GOT3 (cell line): ENCODE measurements at places on chromosomes 6 and 20.

- no peak for DNase-seq
These were observed 148.3 kb downstream of the SMOC2 start for GRCh38 chr6:168589275-168589674.

DNA sequence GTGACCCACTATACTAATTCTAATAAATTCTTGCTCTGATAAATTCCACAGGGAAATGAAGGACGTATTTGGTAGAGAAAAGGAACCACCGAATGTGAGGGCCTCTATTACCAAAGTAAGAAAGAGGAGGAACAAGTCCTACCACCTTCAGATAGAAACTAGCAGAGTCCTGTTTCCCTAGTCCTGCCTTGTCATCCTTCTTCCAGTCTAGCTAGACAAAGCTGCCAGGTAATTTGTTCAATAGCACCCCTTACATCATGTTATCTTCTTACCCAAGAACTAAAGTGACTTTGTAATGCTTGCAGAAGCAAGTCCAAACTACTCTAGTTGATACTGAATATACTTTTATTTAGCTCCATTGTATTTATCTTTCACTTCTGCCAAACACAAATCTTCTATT, 29.3 kb upstream of the FAM83B start:
- no peak for DNase-seq

- DNase-seq = no peak
These were observed 95.5 kb upstream of the NHSL1 start for GRCh38 chr6:138594758-138595140.

DNA sequence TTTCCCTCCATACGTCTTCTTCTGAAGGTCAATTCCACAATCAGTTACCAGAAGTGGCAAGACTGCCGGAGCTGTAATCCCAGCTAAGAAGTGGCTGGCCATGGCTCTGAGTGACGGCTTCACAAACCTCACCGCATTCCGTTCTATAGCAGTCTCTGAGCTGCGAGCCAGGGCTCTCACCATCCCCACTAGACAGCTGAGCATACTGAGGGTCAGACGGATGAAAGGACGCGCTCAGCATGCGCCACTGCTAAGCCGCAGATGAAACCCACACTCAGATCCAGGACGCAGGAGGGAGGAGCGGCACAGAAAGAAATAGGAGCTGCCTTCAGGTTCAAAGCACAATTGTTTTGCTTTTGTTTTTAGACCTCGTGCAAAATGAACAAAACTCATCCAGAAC, 97.9 kb downstream of the ANKRD60 start:
- DNase-seq = no peak

DNA sequence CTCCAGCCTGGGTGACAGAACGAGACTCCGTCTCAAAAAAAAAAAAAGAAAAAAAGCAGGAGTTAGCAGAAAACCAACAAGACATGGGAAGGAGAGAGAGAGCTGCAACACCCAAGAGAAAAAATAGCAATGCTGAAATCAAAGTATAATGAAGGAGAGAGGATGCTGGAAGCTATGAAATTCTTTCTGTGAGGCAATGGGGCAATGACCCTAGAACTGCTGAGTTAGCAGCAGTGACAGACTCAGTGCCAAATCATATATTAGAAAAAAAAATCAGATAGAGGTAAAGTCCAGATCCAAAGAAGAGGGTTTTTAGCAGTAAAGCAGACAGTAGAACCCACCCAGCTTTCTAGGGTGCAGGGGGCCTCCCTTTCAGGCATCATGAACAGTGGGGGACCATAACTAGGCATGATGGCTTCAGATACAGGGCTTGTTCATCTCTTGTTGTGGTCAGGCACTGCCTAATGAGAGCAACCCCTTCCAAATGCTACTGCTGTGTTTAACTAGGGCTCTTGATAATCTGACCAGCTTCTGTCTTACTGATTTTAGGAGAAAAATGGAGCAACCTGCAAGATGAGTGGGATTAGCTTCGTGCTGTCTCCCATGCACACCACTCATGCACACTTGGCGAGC, 26.9 kb downstream of the SLC17A2 start:
- DNase-seq = no peak

- DNase-seq = no peak
These were observed 50.2 kb downstream of the CEP162 start for GRCh38 chr6:84177241-84177640.

DNA sequence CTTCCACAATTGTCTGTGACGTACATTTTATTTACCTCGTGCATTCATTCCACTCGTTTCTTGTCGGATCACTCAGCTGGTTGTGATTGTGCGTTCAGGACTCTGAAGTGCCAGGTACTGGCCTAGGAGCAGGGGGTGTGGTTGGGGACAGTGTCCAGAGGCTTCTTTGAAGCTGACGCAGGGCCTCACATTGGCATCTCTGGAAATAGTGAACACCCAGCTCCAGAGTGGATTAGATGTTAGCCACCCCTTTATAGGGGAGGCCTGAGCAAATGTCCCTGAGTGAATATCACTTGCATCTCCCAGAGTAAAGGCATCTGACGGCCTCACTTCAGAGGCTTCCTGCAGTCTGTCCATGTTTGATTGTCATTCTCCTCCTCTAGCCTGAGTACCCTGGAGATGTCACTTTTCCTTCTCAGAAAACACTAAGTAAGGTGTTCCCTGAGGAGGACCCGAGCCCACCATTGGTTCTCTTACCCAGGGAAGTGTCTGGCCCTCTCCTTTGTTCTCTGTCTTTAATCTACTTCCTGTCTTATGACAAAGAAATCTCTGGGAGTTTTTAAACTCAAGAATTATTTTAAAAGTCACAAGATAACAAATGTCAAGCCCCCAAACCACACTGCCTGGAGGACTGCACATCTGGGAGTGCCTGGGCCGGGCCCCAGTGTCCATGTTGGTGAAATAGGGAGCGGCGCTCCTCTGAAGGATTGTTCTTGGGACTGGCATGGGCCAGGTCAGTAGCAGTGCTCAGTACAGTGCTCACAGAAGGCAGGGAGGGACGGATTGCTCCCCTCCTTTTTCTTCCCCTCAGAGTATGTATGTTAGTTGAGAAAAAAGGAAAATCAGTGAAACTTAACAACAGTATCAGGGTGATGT, 10.8 kb downstream of the STX16 start:
- DNase-seq = no peak

DNA sequence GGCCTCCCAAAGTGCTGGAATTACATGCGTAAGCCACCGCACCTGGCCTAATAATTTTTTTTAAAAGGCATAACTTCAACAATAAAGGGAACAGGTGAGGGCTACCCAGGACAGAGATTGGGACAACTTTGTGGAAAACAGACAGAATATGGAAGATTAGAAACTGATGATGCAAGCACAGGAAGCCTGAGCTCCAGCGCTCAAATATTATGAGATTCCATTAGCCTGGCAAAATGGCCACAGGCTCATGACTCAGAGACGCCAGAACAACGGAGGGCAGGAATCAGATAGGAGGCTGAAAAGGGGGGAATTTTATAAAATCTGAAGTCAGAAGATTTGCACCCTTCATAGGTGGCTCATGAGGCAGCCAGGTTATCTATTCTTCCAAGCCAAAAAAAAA, 103.1 kb upstream of the MRPS10 start:
- DNase-seq = no peak

GRCh38 chr6:151698931-151699700, 108.4 kb upstream of the ESR1 start:
- DNase-seq = no peak

DNA sequence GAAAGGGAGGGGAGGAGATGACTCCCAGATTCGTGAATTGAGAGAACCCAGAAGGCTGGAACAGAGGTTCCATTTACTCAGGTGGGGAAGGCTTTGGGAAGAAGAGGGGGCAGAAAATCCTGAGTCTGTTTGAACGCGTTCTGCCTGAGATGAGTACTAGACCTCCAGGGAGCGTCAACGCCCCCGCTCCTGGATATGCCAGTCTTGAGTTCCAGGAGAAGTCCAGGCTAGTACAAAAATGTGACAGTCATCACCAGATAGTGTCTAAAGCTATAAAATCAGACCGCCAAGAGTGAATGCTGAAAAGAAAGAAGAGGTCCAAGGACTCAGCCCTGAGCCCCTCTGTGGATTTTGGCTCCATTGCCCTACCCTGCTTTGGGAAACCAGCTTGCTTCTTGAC, 8.6 kb downstream of the AHCY start:
- no peak for DNase-seq

GRCh38 chr6:109328629-109329028, 53.6 kb downstream of the CD164 start:
- DNase-seq = no peak

GRCh38 chr20:5045906-5046305, 44.6 kb upstream of the SLC23A2 start:
- DNase-seq = no peak

- no peak for DNase-seq
These were observed 47.2 kb upstream of the PLCB4 start for GRCh38 chr20:9021699-9022098.

DNA sequence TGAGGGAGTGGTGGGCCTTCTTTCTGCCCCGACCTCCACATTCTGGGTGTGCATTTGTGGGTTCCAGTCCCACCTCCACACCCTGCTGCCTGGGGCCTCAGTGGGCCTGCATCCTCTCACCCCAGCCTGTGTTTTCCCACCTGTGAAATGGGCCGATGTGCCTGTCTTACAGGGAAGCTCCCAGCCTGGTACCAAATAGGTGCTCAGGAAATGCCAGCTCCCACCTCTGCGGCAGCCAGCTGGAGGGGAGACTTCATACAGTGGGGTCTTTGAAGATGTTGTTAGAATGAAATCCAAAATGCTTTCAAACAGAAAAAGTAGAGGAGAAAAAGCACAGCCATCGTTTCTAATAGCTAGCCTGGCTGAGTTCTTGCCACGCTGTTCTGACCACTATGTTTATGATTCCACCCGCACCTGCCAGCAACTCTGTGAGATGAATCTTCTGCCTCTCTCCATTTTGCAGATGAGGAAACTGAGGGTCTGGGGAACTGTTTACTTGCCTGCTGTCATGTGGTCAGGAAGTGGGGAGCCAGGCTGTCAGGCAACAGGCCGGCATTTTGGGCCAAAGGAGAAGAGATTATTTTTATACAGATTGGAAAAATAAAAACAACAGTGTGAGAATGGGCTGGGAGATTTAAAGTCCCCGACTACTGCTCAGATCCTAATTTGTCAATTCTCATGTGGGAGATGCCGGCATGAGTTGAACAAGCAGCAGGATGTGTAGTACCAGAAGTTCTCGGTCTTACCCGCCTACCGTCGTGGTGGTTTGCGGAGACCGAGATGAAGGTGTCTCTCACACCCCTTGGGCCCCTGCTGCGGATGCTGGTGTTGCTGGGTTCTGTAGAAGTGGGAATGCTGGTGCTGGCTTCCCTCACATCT, 4.6 kb downstream of the TMEM181 start:
- DNase-seq = no peak

DNA sequence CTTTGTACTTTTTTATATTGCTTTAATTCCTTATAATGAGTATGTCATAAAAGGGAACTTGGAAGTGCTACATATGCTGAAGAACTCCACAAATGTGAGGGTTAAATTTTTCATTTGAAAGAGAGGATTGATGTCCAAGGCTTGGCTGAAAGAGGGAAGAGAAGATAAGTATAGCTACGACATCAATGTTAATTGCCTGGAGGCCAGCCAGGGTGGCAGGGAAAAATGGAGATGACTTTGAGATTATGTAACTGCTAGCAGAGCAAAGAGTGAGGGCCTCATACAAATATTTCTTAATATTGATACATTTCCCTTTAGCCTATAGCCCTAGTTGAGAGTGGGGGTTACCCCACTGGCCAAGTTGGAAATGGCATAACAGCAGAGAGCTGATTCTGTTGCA, 24.8 kb upstream of the RIMS4 start:
- no peak for DNase-seq

DNA sequence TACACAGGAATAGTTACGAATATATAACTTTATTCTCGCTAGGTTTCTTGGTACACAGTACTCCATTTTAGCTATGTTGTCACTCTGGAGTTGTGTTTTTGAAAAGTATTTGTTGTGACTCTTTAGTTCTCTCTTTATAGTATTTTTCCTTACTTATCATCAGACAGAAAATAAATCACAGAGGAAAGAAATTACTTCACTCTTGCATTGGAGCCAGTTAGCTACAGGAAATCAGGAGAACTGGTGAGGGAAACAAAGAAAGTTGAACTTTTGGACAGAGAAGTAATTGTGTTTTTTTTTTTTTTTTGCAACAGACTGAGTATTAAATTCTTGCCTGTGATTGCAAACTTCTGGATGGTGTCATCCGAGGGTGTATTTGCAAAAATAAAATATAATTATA, 33.9 kb downstream of the DSE start:
- DNase-seq = no peak

DNA sequence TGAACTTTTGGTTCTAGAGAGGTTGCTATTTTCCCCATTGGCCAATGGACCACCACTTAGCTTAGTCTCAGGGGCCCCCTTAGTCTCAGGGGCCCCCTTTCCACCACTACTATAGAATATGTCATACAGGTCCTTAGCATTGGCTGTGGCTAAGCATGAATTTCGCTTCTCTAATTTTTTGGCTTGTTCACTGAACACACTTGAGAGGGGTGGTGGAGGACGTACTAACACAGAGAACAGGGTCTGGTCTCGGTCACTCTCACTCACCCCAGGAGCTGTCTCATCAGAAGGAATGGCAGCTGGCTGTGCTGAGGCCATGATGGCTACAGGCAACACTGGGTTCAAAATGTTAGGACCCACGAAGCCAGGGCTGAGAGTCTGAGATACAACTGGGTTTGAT, 30.3 kb downstream of the ZNF318 start:
- no peak for DNase-seq

DNA sequence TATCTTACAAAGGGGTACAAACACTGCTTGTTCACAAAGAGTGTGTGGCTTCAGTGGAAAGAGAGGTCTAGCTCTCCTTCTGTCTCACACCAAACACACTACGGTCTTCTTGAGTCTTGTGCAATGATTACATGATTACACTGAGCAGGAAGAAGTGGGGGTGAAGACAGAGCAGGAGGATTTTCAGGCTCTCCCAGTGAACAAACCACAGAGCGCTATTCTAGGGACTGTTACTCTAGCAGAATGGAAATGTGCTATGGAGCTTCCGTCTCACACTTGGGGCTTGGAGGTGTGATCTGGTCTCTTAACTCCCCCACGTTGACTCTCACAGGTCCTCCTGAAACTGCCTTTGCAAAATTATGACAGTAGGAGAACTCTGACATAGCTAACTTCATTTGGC, 203.4 kb downstream of the MYLK4 start:
- DNase-seq = no peak

DNA sequence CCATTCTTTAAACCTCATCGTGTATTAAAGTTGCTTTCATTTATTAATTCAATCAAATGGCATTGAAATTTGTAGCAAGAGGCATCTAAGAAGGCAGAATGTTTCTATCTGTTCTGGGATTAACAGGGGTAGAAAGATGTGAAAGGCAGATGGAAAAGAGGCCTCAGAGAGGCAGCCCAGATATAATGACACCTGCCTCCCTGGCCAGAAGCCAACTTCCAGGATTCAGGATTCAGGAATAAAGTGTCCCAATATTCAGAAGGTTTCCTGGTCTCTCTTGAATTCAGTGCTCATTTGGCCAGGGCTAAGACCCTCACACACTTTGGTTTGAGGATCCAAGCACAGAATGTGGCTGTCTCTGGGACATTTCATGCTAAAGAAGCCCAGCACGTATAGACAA, 39.9 kb downstream of the HLA-B start:
- no peak for DNase-seq

- no peak for DNase-seq
These were observed 159.3 kb upstream of the SHLD1 start for GRCh38 chr20:5590899-5591298.
